ENCODE measurements at places on chromosomes 6 and 20. TPM values are rescaled to one million over a fixed set of nuclear protein-coding genes. Genes with fewer than 3 reads are reported as not detected.

DNA sequence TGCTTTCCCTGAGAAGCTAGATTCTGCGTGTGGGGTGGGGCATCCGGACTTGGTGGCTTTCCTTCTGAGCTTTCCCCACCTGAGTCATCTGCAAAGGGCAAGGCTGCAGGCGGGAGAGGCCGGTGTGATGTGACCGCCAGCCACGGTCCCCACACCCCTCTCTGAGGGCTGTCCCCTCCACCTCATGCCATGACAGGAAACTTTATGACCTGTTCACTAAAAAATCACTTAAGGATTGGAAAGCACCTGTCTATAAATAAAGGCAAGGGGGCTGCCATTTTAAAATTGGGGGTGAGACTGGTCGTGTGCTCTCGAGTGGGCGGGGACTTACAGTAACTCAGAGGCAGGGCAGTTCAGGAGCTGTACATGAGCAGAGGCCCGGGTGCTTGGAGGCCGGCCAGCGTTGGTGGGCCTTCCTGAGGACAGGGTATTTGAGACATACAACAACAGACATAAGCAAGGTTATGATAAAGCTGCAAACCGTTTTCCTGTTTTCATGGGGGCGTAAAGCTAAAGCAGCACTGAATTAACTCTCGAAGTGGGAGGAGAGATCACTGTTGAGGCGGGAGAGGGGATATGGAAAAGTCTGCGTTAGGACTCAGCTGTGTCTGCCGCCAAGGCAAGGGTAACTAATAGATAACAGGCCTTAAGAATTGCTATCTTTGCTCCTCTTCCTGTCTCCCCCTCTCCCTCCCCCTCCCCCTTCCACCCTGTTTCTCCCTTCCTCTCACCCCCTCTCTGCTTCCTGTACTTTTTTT, 16.1 kb upstream of the SERPINB1 start:
- peaks cover 56% of the 10 kb centered on the region for H3K4me1 ChIP-seq
- peak overlapping the region; percentile 93 for H3K27ac ChIP-seq
- H3K27me3 ChIP-seq, result no peaks in the 10 kb centered on the region
- DNase-seq, result no peak

DNA sequence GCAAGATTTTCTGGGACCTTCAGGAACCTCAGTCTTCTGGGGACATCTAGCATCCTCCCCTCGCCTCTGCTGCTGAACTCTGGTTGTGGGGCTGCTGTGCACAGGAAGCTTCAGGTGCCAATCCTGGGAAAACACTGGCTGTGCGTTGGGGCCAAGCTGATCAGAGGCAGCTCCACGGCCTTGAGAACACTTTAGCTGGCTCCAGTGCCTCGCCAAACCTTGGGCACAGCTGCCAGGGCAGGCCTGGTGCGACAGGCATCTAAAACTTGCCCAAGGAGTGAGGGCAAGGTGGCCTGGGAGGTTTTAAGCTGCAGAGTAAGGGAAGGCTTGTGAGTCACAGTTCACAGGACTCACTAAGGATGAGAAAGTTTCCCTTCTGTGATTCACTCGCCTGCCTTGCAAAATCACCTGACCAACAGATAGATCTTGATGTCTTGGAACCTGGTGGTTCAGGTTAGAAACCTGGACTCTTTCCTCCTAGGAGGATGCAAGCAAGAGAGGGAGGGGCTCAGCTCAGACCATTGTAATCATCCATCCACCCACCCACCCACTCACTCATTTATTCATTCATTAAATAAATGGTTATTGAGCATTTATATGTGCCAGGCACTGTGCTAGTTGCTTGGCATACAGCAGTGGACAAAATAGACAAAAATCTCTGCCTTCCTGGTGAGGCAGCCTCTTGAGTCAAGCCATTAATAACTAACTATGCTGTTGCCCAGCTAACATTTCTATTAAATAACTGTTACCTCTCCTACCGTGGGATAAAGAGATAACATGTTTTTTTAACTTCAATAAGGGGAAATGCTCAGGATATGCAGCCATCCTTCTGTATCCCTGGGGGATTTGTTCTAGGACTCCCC, 2.5 kb upstream of the SPATS1 start:
- peaks cover 13% of the 10 kb centered on the region for H3K4me1 ChIP-seq
- H3K27ac ChIP-seq, result no peak overlapping the region
- DNase-seq, result no peak
- H3K4me3 ChIP-seq, result no peak overlapping the region

- peak overlapping the region; percentile 90 for H3K4me3 ChIP-seq
- peaks cover 3% of the 10 kb centered on the region for H3K36me3 ChIP-seq
- peaks cover 43% of the 10 kb centered on the region for H3K27me3 ChIP-seq
- DNase-seq, result peak; percentile 34
- H3K4me1 ChIP-seq, result peaks cover 11% of the 10 kb centered on the region
- H3K27ac ChIP-seq, result peak overlapping the region; percentile 55
Observed at GRCh38 chr6:70282312-70282918, 20.5 kb downstream of the COL9A1 start.

GRCh38 chr6:40997234-40997957, 41.6 kb downstream of the UNC5CL start:
- no peak for DNase-seq
- H3K27me3 ChIP-seq, result peaks cover under 1% of the 10 kb centered on the region
- H3K36me3 ChIP-seq, result no peaks in the 10 kb centered on the region
- peak overlapping the region; percentile 87 for H3K27ac ChIP-seq
- H3K4me1 ChIP-seq, result peaks cover 43% of the 10 kb centered on the region

GRCh38 chr6:36642913-36643817, 35.3 kb upstream of the CDKN1A start:
- no peaks in the 10 kb centered on the region for H3K36me3 ChIP-seq
- peaks cover 15% of the 10 kb centered on the region for H3K4me1 ChIP-seq
- H3K27ac ChIP-seq, result no peak overlapping the region
- DNase-seq, result no peak
- H3K27me3 ChIP-seq, result no peaks in the 10 kb centered on the region

DNA sequence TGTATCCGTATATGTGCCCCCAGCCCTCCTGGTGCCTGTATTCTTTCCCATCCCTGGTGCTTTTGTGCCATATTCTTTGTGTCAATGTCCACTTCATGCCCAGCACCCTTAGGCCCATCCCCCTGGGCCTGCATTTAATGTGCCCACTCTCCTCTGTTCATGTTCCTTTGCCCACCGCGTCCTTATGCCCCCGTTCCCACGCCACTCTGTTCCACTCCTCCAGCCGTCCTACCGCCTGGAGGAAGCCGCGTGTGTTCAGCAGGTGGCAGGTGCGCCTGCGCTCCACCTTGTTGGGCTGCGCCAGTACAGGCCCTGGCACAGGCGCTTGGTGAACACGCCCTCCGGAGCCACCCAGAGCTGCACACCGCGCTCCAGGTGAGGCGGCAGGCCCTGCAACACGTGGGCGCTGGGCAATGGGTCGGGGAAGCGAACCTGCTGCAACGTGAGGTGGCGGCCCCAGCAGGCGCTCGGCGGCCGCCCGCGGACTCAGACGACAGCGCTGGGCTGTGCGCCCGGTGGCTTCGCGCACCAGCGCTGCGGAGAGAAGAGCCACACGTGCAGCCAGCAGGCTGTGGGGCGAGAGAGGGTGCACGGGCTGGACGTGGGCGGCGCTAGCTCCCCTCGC, 4.0 kb upstream of the FOXS1 start:
- H3K27ac ChIP-seq, result no peak overlapping the region
- no peaks in the 10 kb centered on the region for H3K36me3 ChIP-seq
- no peak for DNase-seq
- H3K4me1 ChIP-seq, result no peaks in the 10 kb centered on the region
- no peak overlapping the region for H3K4me3 ChIP-seq

DNA sequence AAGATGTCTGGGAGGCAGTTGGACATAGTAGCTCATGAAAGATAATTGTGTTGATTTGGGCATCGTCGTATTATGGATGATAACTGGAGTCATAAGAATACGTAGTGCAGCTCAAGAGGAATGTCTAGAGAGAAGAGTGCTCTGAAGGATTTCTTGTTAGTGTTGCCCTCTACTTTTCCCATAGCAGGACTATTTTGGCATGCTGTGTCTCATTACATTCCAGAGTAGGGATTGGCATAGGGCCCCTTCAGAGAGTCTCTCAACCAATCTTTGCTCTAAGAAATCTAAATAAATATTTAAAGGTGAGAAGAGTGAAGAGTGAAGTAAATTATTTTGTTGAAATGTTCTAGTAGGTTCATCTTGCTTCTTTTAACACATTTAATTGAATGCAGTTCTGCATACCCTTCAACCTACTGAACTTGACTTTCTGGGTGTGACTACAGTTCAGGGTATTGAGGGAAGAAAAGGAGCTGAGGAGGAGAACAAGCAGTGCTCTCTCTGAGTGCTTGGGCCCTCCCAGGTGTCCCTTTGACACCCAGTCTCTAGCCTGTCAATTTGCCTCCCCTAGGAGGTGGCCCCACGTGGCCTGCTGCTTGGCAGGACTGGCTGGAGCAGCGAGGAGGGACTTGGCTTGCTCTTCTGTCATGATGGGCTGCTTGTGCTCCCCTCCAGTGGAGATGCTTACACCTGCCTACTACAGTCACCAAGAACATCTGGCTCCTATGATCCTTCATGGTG, 33.3 kb downstream of the SOBP start:
- peaks cover 30% of the 10 kb centered on the region for H3K36me3 ChIP-seq
- no peak overlapping the region for H3K27ac ChIP-seq
- DNase-seq, result no peak
- no peaks in the 10 kb centered on the region for H3K4me1 ChIP-seq
- H3K27me3 ChIP-seq, result no peaks in the 10 kb centered on the region

DNA sequence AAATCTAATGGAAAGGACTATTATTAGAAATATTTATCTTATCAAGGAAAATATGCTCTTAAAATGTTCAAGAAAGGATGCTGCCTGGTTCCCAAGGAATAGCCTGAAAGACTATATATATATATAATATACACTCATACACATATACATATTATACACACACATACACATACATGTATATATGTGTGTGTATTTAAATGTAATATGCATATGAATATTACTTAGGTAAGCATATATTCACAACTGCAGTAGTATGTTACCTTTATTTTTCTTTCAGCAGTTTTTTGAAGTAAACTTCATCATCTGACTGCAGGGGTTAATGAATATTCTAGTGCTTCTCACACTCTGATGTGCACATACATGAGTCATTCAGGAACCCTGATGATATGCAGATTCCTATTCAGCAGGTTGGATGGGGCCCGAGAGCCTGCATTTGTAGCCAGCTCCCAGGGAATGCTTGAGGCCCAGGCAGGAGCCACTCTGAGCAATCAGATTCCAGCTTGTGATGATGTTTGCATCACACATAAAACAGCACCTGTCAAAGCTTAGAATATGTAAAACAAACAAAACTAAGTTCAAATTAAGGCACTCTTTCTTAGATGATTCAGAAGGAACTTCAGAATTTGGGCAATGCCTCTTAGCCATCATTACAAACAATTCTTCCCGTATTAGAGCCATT, 16.1 kb downstream of the MYLK4 start:
- no peaks in the 10 kb centered on the region for H3K27me3 ChIP-seq
- DNase-seq, result no peak
- peaks cover 24% of the 10 kb centered on the region for H3K4me1 ChIP-seq
- no peak overlapping the region for H3K4me3 ChIP-seq
- no peak overlapping the region for H3K27ac ChIP-seq
- H3K36me3 ChIP-seq, result no peaks in the 10 kb centered on the region

- H3K4me3 ChIP-seq, result no peak overlapping the region
- no peaks in the 10 kb centered on the region for H3K27me3 ChIP-seq
- H3K4me1 ChIP-seq, result peaks cover 16% of the 10 kb centered on the region
- no peak overlapping the region for H3K27ac ChIP-seq
Observed at GRCh38 chr6:51805517-51805916, 281.9 kb downstream of the PKHD1 start.

DNA sequence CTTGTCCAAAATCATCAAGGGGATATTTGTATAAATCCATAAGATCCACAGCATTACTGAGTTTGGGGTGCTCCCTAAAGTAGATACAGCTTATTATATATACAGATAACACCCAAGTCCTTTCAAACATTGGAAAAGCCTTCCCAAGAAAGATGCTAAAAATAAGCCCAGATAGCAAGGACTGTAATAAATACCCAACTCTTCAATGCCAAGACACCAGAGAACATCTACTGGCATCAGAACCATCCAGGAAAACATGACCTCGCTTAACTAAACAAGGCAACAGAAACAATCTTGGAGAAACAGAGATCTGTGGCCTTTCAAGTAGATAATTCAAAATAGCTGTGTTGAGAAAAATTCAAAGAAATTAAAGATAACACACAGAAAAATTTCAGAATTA, 761.4 kb downstream of the GRIK2 start:
- H3K27ac ChIP-seq, result no peak overlapping the region
- H3K4me3 ChIP-seq, result no peak overlapping the region
- H3K27me3 ChIP-seq, result no peaks in the 10 kb centered on the region
- H3K4me1 ChIP-seq, result no peaks in the 10 kb centered on the region
- H3K36me3 ChIP-seq, result peaks cover 2% of the 10 kb centered on the region
- DNase-seq, result no peak

DNA sequence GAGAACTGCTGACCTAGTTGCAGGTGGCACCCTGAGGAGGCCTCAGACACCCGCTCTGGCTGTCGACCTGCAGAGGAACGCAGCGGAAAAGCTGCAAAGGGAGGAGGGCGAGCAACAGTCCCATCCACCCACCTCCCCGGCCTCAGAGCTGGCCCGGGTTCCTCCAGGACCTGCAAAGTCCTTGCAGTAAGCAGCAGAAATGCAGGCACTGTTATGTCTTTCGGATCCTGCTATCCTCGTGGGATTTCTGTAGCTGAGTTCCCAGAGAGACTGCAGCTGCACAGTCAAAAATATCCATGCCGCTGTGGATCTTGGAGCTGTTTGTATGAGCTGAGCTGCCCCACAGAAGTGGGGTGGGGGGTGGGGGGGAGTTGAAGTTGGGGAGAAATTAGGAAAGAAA, 251.3 kb downstream of the ANKRD60 start:
- H3K4me3 ChIP-seq, result no peak overlapping the region
- H3K27me3 ChIP-seq, result peaks cover 9% of the 10 kb centered on the region
- H3K4me1 ChIP-seq, result peaks cover 18% of the 10 kb centered on the region
- no peak for DNase-seq
- peaks cover 6% of the 10 kb centered on the region for H3K36me3 ChIP-seq

DNA sequence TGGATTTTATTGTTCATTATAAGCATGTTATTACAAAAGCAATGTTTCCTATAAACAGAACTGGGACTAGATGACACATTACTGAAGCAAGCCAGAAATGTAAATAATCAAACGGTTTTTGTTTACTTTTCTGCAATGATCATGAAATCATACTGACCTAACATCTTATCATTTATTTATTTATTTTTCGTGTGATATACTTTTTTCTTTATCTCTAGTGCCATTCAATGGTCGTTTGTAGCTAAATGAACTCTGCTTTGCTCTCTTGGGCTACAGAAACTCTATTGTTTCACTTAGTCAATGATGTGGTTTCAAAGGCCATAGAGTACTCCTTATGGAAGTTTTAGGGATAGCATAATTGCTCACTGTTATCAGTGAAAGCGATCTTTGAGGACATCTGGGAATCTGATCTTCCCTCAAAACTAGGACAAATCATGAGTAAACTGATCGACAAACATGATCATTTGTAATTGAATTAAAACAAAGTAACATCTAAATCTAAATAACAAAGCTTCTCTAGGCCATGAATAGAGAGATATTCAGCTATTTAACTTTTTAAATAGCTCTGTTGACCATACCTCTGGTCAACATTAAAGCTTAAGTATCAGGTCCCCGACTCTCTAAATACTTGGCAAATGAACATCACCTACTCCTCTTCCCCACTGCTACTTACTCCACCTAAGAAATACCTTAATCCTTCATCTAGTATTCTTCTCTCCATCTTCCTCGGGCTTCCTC, 933.4 kb downstream of the TFAP2A start:
- H3K36me3 ChIP-seq, result peaks cover 6% of the 10 kb centered on the region
- peaks cover 14% of the 10 kb centered on the region for H3K4me1 ChIP-seq
- DNase-seq, result no peak
- no peak overlapping the region for H3K4me3 ChIP-seq
- no peak overlapping the region for H3K27ac ChIP-seq
- no peaks in the 10 kb centered on the region for H3K27me3 ChIP-seq

- H3K4me1 ChIP-seq, result peaks cover 13% of the 10 kb centered on the region
- no peaks in the 10 kb centered on the region for H3K36me3 ChIP-seq
- no peak overlapping the region for H3K4me3 ChIP-seq
- H3K27ac ChIP-seq, result no peak overlapping the region
- no peaks in the 10 kb centered on the region for H3K27me3 ChIP-seq
Observed at GRCh38 chr6:21508753-21509152, 84.8 kb upstream of the SOX4 start.

The ADGRB3 gene
- 5.1 TPM for total RNA-seq

The SULF2 gene
- 22.9 TPM for total RNA-seq
